PC-3 (cell line): ENCODE measurements at places on chromosomes 2 and 18. TPM values are rescaled to one million over a fixed set of nuclear protein-coding genes. Genes with fewer than 3 reads are reported as not detected.

The PARD6G gene
- total RNA-seq: 5.1 and 5.4 TPM in 2 replicates

The SCN1A gene
- total RNA-seq: 0.04 TPM in 1 of 2 replicates, not detected in the other

The NAGK gene
- 55.5 and 70.5 TPM in 2 replicates for total RNA-seq

The DNAJC27 gene
- total RNA-seq: 2.0 and 3.1 TPM in 2 replicates

The ESPNL gene
- not detected in 2 replicates for total RNA-seq

The TANC1 gene
- total RNA-seq: 17.6 and 18.7 TPM in 2 replicates

The KCNJ3 gene
- total RNA-seq: not detected in 2 replicates

The GALNT1 gene
- 17.9 and 25.0 TPM in 2 replicates for total RNA-seq

The INHA gene
- 1.3 and 1.5 TPM in 2 replicates for total RNA-seq

The NPAS2 gene
- total RNA-seq: 54.8 and 55.4 TPM in 2 replicates

- no peak overlapping the region for H3K4me3 ChIP-seq
- H3K4me1 ChIP-seq: no peaks in the 10 kb centered on the region
- no peaks in the 10 kb centered on the region for H3K36me3 ChIP-seq
- DNase-seq: no peak
Measured at GRCh38 chr18:39825485-39826150, 2129.4 kb upstream of the PIK3C3 start.

- H3K4me3 ChIP-seq: no peak overlapping the region
- H3K4me1 ChIP-seq: peaks cover 13% of the 10 kb centered on the region
- DNase-seq: no peak
- no peak overlapping the region for H3K27ac ChIP-seq
- no peaks in the 10 kb centered on the region for H3K27me3 ChIP-seq
Measured at GRCh38 chr2:189362283-189362682, 79.0 kb upstream of the WDR75 start.

DNA sequence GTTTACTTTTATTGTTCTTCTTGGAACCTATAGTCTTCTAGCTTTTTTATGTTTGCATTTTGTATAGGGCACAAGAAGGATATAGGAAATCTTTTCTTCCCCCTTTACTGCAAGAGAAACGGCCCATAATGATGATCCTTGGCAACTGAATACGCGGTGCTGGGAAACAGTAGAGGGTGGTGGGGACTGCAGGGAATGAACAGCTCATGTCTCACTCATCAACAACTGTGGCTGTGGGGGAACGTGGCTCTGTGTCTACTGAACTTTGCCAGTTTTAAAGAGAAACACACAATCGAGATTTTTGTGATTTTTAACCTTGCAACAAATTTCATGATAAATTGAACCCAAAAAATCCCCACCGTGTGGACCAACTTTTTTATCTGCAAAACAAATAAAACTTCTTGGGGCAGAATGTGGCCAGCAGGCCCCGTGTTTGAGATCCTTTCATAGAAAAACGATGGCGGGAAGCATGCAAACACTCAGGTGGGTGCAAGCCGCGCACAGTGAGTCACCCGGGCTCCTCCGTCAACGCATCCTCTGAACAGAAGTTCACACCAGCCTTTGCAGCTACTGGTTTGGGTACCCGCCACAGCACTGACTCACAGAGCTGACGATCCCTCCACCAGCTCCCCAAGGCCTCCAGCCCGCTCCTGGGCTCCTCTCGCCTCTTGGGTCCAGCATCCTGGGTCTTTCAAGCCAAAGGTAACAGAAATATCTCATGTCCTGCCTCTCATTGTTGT, 149.3 kb downstream of the COL6A3 start:
- H3K27me3 ChIP-seq: no peaks in the 10 kb centered on the region
- H3K4me3 ChIP-seq: peak overlapping the region; percentile 32; the same call in 1 of the 2 replicates
- H3K36me3 ChIP-seq: no peaks in the 10 kb centered on the region
- peak; percentile 89 for DNase-seq

GRCh38 chr2:2233171-2233826, 97.8 kb downstream of the MYT1L start:
- no peaks in the 10 kb centered on the region for H3K4me1 ChIP-seq
- no peak overlapping the region for H3K27ac ChIP-seq
- H3K4me3 ChIP-seq: no peak overlapping the region
- peaks cover 19% of the 10 kb centered on the region; the same call in 1 of the 2 replicates for H3K27me3 ChIP-seq

DNA sequence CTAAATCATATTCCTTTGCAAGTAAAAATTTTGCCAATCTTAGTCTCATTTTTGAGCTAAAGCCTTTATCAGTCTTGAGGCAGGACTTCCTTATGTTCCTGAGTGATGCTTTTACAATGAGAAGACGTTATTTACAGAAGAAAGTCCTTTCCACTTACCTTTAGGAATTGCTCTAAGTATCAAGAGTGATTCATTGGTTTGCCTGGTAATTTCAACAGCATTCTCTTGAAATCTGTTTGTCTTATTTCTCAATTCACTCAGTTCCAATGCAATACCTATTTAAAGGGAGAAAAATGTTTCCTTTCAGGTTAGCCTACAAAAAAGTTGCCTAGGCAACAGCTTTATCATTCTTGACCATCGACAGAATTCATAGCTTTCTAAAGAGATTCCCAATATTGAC, 137.2 kb downstream of the LAMA1 start:
- peak; percentile 15 for DNase-seq
- no peaks in the 10 kb centered on the region for H3K4me1 ChIP-seq
- no peaks in the 10 kb centered on the region for H3K36me3 ChIP-seq
- H3K4me3 ChIP-seq: no peak overlapping the region

GRCh38 chr2:55901322-55901721, 22.3 kb downstream of the EFEMP1 start:
- peak; percentile 63 for DNase-seq
- H3K4me3 ChIP-seq: no peak overlapping the region
- no peak overlapping the region for H3K27ac ChIP-seq
- peaks cover 15% of the 10 kb centered on the region for H3K4me1 ChIP-seq
- no peaks in the 10 kb centered on the region for H3K27me3 ChIP-seq

DNA sequence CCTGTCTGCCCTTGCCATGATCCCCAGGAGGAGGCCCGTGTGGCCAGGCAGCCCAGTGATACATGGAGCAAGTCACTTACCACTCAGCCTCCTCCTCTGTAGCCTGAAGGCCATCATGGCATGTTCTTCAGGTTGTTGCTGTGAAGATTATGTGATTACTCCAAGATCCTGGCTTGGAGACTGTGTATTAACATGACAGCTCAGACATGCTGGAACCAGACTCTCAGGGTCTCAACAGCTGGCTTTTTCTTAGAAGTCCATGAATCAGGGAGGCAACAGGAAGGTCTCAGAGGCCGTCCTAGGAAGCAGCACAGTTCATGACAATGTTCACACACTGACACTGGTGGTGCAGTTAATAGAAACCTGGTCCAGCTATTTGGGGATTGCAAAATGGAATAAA, 158.6 kb upstream of the TWIST2 start:
- no peak for DNase-seq
- H3K4me3 ChIP-seq: no peak overlapping the region
- no peaks in the 10 kb centered on the region for H3K36me3 ChIP-seq

GRCh38 chr18:31429623-31430022, 17.9 kb upstream of the DSG3 start:
- H3K4me1 ChIP-seq: peaks cover 10% of the 10 kb centered on the region; the same call in 1 of the 2 replicates
- peak; percentile 50 for DNase-seq

DNA sequence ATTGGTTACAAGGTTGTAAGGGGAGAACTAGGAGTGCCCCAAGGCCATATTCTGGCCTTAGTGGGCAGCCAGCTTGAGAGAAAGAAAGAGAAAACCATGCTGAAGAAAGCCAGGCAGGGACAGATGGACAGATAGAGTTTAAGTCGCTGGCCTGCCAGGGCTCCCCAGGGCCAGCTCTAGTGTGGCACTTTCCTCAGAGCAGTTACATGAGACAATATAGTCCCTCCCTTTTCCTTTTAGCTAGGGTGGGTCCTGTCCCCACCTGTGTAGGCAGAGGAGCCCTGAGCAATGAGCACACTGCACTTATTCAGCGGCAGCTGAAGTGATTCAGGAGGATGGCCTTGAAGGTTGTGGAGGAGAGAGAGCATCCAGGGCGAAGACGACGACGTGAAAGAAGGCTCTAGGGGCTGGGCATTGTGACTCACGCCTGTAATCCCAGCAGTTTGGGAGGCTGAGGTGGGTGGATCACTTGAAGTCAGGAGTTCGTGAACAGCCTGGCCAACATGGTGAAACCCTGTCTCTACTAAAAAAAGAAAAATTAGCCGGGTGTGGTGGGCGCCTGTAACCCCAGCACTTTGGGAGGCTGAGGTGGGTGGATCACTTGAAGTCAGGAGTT, 152.0 kb upstream of the SLC1A4 start:
- H3K36me3 ChIP-seq: no peaks in the 10 kb centered on the region
- peak; percentile 84 for DNase-seq
- peak overlapping the region; percentile 99 for H3K27ac ChIP-seq
- no peaks in the 10 kb centered on the region for H3K27me3 ChIP-seq

GRCh38 chr2:222305516-222306392, 7.0 kb upstream of the PAX3 start:
- peaks cover 100% of the 10 kb centered on the region for H3K27me3 ChIP-seq
- no peak overlapping the region for H3K4me3 ChIP-seq
- no peak for DNase-seq

DNA sequence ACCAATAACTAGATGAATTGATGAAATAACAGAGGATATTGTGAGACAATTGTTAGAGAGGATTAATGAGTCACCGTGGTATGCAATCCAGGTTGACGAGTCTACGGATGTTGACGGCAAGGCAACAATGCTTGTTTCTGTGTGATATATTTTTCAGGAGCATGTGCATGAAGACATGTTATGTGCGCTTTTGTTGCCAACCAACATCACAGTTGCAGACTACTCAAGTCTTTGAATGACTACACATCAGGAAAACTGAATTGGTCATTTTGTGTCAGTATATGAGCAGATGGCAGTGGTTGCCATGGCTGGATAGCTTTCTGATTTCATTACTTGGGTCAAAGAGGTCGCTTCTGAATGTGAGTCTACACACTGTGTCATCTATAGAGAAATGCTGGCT, 96.8 kb upstream of the CRACDL start:
- no peak overlapping the region for H3K27ac ChIP-seq
- no peaks in the 10 kb centered on the region for H3K36me3 ChIP-seq
- no peaks in the 10 kb centered on the region for H3K4me1 ChIP-seq
- H3K4me3 ChIP-seq: no peak overlapping the region

DNA sequence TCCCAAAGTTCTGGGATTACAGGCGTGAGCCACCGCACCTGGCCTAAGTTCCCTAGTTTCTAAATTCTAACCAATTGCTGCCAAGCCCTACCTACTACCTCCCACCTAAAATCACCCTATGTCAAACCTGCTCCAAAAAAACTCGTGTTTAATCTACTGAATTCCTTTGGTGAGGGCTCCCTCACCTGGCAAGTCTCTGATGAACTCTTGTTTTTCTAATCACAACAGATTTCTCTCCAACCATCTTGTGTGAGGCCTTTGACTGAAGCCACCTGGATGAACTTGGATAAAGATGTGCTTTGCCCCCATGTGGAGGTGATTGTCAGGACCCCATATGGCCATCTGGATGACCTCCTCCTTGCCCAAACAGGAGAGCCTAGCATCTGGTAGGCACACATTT, 17.4 kb upstream of the SLC35G4 start:
- no peaks in the 10 kb centered on the region for H3K4me1 ChIP-seq
- peak; percentile 23 for DNase-seq
- H3K4me3 ChIP-seq: no peak overlapping the region

GRCh38 chr18:45775743-45776142, 49.7 kb upstream of the SIGLEC15 start:
- H3K27ac ChIP-seq: no peak overlapping the region
- no peak overlapping the region for H3K4me3 ChIP-seq
- H3K27me3 ChIP-seq: no peaks in the 10 kb centered on the region
- no peak for DNase-seq
- H3K36me3 ChIP-seq: no peaks in the 10 kb centered on the region
- H3K4me1 ChIP-seq: peaks cover 14% of the 10 kb centered on the region

DNA sequence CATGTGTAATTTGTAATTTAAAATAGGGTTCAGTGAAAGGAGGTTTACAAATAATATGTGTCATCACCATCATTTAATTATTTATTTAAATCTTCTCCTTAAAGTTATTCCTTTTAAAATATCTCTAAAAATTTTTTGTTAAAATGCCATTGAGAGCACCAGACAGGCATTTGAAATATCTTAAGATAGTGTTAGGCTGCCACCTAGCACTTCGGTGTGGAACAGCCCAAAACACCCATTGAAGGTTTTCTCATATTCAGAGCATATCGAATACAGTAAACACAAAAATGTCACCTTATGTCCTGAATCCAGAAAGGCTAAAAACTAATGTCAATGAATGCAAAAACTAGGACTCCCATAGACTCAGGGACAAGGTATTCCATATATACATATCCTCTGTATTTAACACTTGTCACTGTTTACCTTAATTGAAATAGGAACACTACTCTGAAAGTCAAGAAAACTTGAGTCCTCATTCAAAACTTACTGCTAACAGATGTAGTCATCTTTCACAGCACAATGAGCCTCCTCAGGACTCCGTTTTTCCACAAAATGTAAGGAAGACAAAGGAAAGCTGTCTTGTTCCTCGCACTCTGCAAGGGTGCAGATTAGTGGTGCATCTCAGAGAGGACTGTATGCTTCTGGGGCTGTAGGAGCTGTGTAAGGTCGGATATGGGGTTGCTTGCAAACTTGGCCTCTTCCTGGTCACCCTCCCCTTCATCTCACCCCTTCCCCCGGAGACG, 329.5 kb downstream of the PAX3 start:
- peak; percentile 63 for DNase-seq
- no peak overlapping the region for H3K4me3 ChIP-seq
- no peak overlapping the region for H3K27ac ChIP-seq

DNA sequence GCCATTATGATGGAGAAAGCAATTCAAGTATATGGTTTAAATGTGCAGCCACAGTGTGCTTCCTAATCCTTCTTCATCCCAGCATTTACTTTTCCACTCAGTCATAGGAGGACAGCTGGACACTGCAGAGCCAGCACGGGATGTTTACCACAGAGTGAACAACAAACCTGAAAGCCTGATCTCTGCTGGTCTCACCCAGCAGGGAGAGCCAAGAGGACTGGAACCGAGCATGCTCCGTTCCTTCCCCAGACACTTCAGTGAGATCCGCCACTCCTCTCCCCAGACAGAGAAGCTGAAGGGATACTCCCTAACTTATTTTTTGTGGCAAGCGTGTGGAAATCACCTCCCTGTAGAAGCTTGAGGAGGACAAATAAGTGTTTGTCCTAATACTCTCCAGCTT, 23.2 kb upstream of the GORASP2 start:
- H3K4me1 ChIP-seq: no peaks in the 10 kb centered on the region
- no peak for DNase-seq
- no peak overlapping the region for H3K27ac ChIP-seq
- H3K36me3 ChIP-seq: no peaks in the 10 kb centered on the region

GRCh38 chr2:184683911-184684310, 85.6 kb downstream of the ZNF804A start:
- no peaks in the 10 kb centered on the region for H3K4me1 ChIP-seq
- H3K4me3 ChIP-seq: no peak overlapping the region
- no peaks in the 10 kb centered on the region for H3K27me3 ChIP-seq
- H3K36me3 ChIP-seq: no peaks in the 10 kb centered on the region
- no peak overlapping the region for H3K27ac ChIP-seq

DNA sequence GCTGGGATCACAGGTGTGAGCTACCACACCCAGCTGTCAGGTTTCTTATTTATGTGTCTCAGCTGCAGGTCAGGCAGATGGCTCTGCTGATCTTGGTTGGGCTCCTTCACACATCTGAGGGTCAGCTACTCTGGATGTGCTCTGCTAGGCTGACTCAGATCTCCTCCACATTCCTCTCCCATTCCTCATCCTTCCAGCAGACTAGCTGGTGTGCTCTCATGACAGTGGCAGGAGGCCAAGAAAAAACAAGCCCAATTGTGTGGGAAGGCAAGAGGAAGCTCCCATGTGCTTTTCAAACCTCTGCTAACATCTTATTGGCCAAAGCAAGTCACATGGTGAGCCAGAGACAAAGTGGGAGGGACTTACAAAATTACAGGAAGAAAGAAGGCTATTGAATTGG, 11.7 kb upstream of the MSH6 start:
- no peaks in the 10 kb centered on the region for H3K27me3 ChIP-seq
- H3K4me1 ChIP-seq: no peaks in the 10 kb centered on the region
- no peaks in the 10 kb centered on the region for H3K36me3 ChIP-seq
- DNase-seq: peak; percentile 88
- H3K27ac ChIP-seq: no peak overlapping the region
